ENCODE measurements at places on chromosomes 3 and 15. TPM values are rescaled to one million over a fixed set of nuclear protein-coding genes. Genes with fewer than 3 reads are reported as not detected.

The CPEB1 gene
- not detected for total RNA-seq

The TMIE gene
- 0.26 TPM for total RNA-seq

The SCN5A gene
- total RNA-seq = not detected

The ABCF3 gene
- 62.7 TPM for total RNA-seq

The TMEM212 gene
- total RNA-seq = not detected

The ZBBX gene
- total RNA-seq = not detected

The GHSR gene
- total RNA-seq = not detected

The IL17RC gene
- total RNA-seq = 25.7 TPM

The SPESP1 gene
- total RNA-seq = 16.8 TPM

The LEKR1 gene
- total RNA-seq = 1.3 TPM

The GOLGA8T gene
- 0.61 TPM for total RNA-seq

The REC114 gene
- not detected for total RNA-seq

The OSTN gene
- total RNA-seq = not detected

The RHCG gene
- total RNA-seq = not detected

The GOLGA8R gene
- total RNA-seq = 3.0 TPM

The EIF4E3 gene
- 4.3 TPM for total RNA-seq

The KBTBD13 gene
- total RNA-seq = not detected

The DLL4 gene
- total RNA-seq = 0.10 TPM

The ZMYND10 gene
- 0.68 TPM for total RNA-seq

The GASK1A gene
- total RNA-seq = not detected

The LMAN1L gene
- total RNA-seq = not detected

The SNAPC5 gene
- total RNA-seq = 24.6 TPM

The ERICH6 gene
- not detected for total RNA-seq
